ENCODE measurements at places on chromosomes 7 and 10.

DNA sequence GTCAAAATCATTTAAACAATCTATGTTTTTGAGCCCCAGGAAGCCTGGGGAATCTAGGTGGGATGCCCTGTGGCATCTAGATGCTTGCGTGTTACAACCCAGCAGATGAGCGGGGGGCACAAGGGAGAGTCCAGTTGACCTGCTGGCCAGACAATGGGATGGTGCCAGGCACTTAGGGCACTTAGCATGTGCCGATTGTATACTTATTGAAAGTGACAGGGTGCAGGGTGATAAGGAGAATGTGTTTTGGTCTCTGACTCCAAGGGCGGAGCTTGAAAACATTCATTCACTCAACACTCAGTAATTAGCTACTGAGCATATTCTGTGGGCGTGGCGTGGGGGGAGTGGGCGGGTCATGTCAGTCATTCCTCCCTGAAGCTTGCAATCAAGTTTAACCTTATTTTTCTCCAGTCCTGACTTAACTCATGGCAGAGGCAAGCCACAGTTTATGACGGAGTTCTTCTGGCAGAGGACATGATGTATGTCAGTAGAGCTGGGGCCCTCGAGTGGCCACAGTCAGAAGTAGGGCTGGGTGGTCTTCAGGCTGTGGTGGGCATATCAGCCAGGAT, 115.1 kb downstream of the PRKCQ start:
- DNase-seq: no peak

- DNase-seq: no peak
Observed at GRCh38 chr7:45033931-45034290, 33.9 kb downstream of the CCM2 start.

DNA sequence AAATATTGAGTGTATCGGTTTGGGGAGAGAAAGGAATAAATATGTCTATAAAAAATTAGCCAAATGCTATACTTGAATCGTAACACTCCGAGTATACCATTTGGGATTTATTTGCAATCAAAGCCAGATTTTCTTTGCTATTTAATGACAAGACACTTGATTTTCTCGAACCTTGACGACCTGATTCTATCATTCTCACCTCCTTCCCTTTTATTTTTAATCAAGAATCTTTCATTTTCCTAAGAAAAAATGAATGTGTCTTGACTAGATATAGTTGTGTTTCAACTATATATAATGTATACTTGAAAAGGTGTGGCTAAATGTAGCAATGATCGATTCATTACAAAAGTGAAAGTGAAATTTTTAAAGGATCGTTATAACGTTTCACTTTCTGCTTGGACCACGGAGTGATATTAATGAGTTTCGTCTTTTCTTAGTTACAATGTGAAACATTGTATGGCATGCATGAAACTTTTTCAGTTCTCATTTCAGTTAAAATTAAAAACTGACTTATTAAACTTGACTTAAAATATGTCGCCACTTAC, 562 bp downstream of the NUB1 start:
- DNase-seq: no peak

GRCh38 chr10:20598590-20598989, 298.5 kb downstream of the NEBL start:
- no peak for DNase-seq

DNA sequence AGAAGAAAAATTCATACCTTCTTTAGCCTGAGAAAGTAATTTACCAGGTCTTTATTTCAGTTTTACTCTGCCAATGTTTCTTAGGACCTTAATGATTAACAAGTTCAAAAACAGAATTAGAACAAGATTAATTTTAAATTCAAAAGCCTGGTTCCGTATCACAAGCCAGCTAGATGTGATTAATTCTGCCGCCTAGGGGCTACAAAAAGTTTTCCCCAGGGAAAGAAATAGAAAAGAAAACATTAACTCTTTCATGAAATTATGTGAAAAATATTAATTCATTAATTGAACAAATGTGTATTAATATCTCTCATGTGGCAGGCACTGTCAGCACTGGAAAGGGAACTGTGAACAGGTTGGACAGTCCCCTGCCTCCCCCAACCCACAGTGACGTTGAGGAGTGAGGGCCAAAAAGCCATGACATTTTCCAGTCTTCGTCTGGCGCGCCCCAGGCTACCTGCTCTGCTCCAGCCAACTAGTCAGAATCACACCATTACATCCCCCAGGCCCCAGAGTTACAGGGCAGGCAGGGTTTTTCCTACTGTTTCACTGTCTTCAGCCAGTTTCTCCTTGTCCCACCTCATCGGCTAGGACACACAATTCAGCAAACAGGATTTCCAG, 20.1 kb downstream of the TMEM176A start:
- no peak for DNase-seq

GRCh38 chr10:69315100-69315542, 36.8 kb downstream of the HK1 start:
- no peak for DNase-seq

GRCh38 chr7:85483177-85483576, 296.3 kb upstream of the SEMA3D start:
- no peak for DNase-seq

- DNase-seq: no peak
Observed at GRCh38 chr7:28191751-28192150, 11.2 kb upstream of the JAZF1 start.

GRCh38 chr10:10845185-10845584, 172.5 kb upstream of the CELF2 start:
- no peak for DNase-seq

DNA sequence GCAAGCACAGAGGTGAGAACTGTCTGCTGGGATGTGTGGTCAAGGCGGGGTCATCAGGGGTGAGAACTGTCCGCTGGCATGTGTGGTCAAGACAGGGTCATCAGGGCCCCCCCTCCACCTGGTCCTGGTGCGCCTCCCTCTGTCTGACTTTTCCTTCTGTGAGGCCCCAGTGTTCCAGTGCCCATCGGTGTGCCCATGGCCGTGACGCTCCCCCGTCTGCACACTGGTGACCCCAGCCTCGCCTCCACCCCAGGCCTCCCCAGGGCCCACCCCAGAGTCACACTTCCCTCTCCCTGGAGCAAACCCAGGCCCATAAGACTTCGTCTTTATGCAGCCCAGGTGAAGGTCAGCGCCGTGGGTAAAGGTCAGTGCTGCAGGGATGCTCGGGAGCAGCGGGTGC, 70.1 kb upstream of the TCERG1L start:
- no peak for DNase-seq

DNA sequence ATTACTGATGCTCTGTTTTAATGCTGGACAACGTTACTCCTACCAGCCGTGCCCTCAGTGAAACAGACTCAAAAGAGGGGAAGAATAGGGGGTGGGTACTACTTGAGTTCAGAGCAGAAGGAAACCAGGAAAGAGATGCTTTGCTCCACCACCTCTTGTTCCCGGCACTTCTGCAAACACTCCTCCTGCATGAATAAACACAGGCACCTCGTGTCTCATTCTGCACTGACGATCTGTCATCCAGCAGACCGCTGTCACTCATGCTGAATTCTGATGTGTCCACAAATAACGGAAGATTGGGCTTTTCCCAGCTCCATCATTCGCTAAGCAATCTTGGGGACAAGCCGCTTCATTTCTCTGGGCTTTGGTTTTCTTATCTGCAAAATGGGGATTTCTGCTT, 26.7 kb downstream of the YWHAG start:
- DNase-seq: no peak

Measured in NCI-H1694 (cell line).